Caco-2 (cell line): ENCODE measurements at places on chromosomes 4 and X.

GRCh38 chr4:155497306-155497705 lies 120.5 kb upstream of the MAP9 start:
- H3K4me3 ChIP-seq: no peak overlapping the region
- no peak for DNase-seq
- no peaks in the 10 kb centered on the region for H3K27me3 ChIP-seq
- H3K4me1 ChIP-seq: no peaks in the 10 kb centered on the region

- DNase-seq: no peak
- H3K36me3 ChIP-seq: no peaks in the 10 kb centered on the region
- H3K4me3 ChIP-seq: no peak overlapping the region
- no peaks in the 10 kb centered on the region for H3K27me3 ChIP-seq
Measured at GRCh38 chr4:38310446-38311043, 350.3 kb downstream of the PTTG2 start.

GRCh38 chrX:63526863-63527262 lies 175.7 kb upstream of the SPIN4 start:
- H3K27ac ChIP-seq: no peak overlapping the region
- no peaks in the 10 kb centered on the region for H3K36me3 ChIP-seq
- H3K4me3 ChIP-seq: no peak overlapping the region
- no peaks in the 10 kb centered on the region for H3K4me1 ChIP-seq

DNA sequence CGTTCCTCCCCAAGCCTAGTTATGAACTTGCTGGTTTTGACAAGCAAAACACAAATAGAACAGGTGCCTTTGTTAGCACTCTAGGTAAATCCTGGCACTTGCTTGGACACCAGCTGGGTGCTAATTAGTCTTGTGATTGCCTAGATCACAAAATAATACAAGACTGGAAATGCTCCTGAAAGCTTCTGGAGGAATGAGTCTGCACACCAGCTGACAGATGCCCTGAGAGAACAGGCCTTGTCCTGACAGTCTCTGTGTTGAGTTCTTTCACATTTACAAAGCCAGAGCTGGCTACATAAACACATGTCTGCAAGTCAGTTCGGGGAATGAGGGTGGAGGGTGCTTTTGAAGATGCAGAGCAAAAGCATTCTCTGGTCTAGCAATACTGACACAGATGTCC lies 93.8 kb downstream of the ELOVL6 start:
- no peaks in the 10 kb centered on the region for H3K36me3 ChIP-seq
- H3K27ac ChIP-seq: no peak overlapping the region
- peaks cover 35% of the 10 kb centered on the region for H3K4me1 ChIP-seq
- no peak overlapping the region for H3K4me3 ChIP-seq
- DNase-seq: no peak

DNA sequence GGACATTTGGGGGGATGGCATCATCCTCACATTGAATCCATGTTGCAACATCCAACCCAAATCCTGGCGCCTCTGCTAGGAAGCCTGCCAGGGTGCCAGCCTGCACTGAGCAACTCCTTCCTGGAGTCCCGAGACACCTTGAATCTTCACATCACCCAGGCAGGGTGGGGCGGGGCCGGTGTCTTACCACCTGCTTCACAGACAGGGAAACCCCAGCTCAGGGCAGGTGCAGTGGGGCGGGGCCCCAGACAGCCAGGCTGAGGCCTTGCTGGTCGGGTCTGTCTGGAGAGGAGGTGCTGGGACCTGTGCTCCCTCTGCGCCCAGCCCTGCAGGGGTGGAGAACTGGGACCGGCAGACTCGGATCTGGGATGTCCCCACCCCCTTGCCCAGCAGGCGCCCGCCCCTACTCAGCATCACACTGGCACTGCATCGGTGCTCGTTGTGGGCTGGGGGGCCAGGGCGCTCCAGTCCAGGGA lies 31.5 kb upstream of the HTRA3 start:
- no peak overlapping the region for H3K27ac ChIP-seq
- peaks cover 1% of the 10 kb centered on the region for H3K36me3 ChIP-seq
- peak; percentile 63 for DNase-seq
- H3K27me3 ChIP-seq: no peaks in the 10 kb centered on the region

GRCh38 chr4:133385161-133385954 lies 236.3 kb downstream of the PCDH10 start:
- no peaks in the 10 kb centered on the region for H3K4me1 ChIP-seq
- H3K27me3 ChIP-seq: no peaks in the 10 kb centered on the region
- H3K36me3 ChIP-seq: no peaks in the 10 kb centered on the region

DNA sequence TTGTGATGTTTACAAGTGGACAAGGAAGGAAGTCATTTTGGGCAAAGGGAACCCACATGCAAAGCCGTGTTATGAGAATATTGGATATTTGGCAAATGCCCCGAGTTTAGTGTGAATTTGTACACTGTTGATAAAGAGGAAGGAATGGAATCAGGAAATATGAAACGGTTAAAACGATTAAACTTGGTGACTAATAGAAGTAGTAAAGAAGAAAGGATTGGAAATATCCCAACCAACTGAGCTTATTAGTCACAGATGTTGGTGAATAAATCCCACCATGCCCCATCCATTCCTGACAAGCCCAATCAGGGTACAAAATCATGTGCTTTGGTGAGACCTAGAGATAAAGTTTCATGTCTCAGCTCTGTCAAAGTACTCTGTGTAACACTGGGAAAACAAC lies 22.0 kb downstream of the ARHGAP24 start:
- H3K4me1 ChIP-seq: no peaks in the 10 kb centered on the region
- no peaks in the 10 kb centered on the region for H3K27me3 ChIP-seq
- DNase-seq: no peak

GRCh38 chr4:80136270-80136669 lies 61.0 kb upstream of the PRDM8 start:
- H3K27me3 ChIP-seq: no peaks in the 10 kb centered on the region
- no peak overlapping the region for H3K27ac ChIP-seq
- no peaks in the 10 kb centered on the region for H3K4me1 ChIP-seq
- no peak overlapping the region for H3K4me3 ChIP-seq
- no peak for DNase-seq
- H3K36me3 ChIP-seq: no peaks in the 10 kb centered on the region

DNA sequence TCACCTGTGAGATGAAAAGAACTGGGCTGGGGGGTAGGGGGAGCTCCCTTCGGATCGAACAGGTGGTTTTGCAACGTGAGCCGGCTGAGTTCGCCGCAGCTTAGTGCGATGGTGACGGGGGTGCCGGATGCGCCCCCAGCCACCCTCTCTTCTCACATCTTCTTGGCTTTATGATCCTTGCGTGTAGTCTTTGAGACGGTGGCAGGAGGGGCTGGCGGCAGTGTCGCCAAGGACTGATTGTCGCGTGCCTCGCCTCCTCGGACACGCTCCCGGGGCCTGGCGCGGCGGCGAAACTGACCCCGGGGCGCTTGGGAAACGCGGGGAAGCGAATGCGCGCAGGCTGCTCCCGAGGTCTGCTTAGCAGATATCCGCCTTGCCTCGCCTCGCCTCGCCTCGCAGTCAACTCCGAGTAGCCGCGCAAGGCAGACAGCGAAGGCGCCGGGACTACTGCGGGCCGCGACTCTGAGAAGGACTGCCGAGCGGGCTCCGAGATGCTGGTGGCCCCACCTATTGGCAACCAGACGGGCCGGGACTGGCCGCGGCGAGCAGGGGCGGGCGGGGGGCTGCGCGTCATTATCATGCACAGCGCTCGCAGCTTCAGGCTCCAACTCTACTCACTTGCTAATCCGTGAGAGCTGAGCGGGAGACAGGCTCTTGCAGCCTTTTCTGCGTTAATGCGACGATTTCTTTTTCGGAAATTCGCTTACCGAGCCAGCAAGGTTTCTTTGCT lies 1.5 kb downstream of the GRID2 start:
- no peaks in the 10 kb centered on the region for H3K4me1 ChIP-seq
- no peak overlapping the region for H3K4me3 ChIP-seq
- no peak for DNase-seq
- no peak overlapping the region for H3K27ac ChIP-seq
- no peaks in the 10 kb centered on the region for H3K36me3 ChIP-seq

GRCh38 chrX:153900831-153901752 lies 3.4 kb upstream of the AVPR2 start:
- no peaks in the 10 kb centered on the region for H3K27me3 ChIP-seq
- no peaks in the 10 kb centered on the region for H3K36me3 ChIP-seq
- no peak overlapping the region for H3K27ac ChIP-seq
- no peak overlapping the region for H3K4me3 ChIP-seq

DNA sequence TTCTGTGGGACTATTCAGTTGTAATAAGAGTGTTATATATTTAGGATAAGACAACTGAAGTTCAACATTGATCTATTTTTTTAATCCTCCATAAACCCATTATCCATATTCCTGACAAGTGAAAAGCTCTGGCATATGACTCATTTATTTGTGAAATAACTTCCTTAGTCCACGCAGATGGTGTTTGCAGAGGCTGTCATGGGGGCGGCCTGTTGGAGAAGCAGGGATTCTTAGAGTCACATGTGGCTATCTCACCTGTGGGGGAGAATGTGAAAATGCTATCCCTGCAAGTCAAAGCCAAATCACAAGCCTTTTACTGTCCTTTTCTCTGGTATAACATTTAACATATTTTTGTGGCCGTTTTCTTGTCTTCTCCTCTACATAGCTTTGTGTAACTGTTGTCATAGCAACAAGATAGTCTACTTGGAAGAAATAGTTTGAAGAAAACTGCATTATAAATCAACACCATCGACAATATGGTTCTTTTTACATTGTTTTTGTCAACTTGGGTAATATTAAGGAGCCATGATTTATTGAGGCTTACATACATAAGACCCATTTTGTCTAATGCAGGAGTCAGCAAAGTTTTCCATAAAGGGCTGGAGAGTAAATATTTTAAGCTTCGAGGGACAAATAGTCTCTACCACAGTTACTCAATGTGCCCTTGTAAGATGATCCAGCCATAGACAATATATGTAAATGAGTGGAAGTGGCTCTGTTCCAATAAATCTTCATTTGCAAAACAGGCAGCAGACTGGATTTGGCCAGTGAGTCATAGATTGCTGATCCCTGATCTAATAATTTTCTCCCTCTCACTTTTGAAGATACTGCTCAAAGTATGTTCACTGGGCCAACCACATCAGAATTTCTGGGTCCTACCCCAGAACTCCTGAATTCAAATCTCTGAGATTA lies 395.0 kb downstream of the DTHD1 start:
- no peak overlapping the region for H3K4me3 ChIP-seq
- no peak overlapping the region for H3K27ac ChIP-seq
- H3K27me3 ChIP-seq: no peaks in the 10 kb centered on the region
- no peaks in the 10 kb centered on the region for H3K36me3 ChIP-seq
- no peak for DNase-seq

DNA sequence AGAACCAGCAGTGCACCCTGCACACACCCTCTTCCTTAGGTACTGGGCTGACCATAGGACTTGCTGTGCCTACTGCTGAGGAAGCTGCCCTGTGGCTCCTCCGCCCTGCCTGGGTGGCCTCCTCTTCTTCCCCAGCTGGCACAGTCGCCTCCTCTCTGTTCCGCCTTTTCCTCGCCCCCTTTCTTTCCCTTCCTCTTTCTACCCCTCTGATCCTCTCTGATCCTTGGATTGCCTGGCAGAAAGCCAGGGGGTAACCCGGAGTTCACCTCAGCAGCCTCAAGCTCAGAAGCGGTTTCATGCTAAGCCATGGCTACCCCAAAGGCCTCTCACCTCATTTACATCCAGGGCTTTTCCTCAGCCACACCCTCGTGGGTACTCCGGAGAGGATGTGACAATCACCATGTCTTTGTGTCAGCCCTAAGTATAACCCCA lies 136.2 kb downstream of the SMIM20 start:
- no peak for DNase-seq
- no peaks in the 10 kb centered on the region for H3K27me3 ChIP-seq
- H3K4me1 ChIP-seq: 0 out of 2 replicates have a peak, but pooled peaks cover 6% of the 10 kb centered on the region

DNA sequence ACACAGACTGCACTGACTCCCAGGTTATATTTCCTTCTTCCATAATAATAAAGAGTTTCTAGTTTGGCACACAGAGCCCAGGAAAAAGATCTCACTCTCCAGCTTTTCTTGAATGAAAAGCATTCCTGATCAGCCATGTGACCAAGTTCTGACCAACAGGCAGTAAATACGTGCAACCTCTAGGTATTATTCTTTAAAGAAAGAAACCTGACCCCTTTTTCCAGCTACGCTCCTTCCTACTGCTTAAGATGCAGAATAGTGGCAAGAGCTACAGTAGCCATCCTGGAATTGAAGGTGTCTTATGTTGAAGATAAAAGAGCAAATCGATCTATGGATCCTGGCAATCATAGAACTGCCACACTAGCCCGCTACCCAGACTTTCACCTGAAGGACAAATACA lies 76.7 kb downstream of the LRBA start:
- H3K27ac ChIP-seq: no peak overlapping the region
- no peak for DNase-seq
- no peak overlapping the region for H3K4me3 ChIP-seq
- no peaks in the 10 kb centered on the region for H3K27me3 ChIP-seq
- no peaks in the 10 kb centered on the region for H3K36me3 ChIP-seq

DNA sequence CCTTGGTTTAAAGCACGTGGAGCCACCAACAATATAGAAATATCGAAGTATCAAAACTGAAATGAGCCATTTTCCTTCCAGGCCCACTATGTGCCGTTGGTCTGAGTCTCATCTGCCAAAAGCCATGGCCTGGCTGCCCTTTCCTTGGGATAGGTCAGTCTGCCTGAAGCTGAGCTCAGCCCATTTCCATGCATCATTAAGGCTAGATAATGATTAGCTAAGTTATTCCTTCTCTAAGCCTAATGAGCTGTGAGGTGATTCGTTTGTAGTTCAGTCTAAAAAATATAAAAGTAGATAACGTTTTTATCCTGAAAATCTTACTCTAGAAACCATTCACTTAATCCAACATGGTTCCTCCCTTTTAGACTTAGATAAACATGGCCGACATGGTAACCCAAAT lies 936.2 kb upstream of the LCORL start:
- no peaks in the 10 kb centered on the region for H3K4me1 ChIP-seq
- no peak overlapping the region for H3K4me3 ChIP-seq
- H3K36me3 ChIP-seq: no peaks in the 10 kb centered on the region
- H3K27ac ChIP-seq: no peak overlapping the region

GRCh38 chrX:5145957-5146356 lies 1082.7 kb downstream of the NLGN4X start:
- no peak for DNase-seq
- H3K4me3 ChIP-seq: no peak overlapping the region
- H3K4me1 ChIP-seq: no peaks in the 10 kb centered on the region
- no peaks in the 10 kb centered on the region for H3K27me3 ChIP-seq

GRCh38 chr4:146482788-146483187 lies 39.0 kb downstream of the SLC10A7 start:
- H3K27me3 ChIP-seq: no peaks in the 10 kb centered on the region
- no peak for DNase-seq
- H3K36me3 ChIP-seq: no peaks in the 10 kb centered on the region
- H3K4me3 ChIP-seq: no peak overlapping the region
- no peak overlapping the region for H3K27ac ChIP-seq
- H3K4me1 ChIP-seq: no peaks in the 10 kb centered on the region
